ENCODE measurements at places on chromosomes 13 and 19.

DNA sequence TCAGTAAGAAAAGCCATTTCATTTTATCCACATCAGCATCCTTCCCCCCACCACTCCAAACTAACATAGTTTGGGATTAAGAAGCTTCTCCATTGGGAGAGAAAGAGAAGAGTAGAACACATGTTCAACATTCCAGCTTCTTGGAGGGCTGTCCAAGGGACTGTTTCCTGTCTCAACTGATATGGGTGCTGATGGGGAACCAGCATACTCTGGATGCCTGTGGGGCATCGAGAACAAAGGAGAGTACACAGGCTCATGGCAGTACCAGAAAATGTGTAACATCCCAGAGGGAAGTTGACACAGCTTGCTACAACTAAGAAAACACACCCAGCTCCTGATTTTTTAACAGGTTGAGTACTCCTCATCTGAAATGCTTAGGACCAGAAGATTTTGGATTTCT lies 24.7 kb downstream of the SUCLA2 start:
- DNase-seq, result peak; percentile 1

- peak; percentile 68 for DNase-seq
These were observed at the start of gene CLIP3 for GRCh38 chr19:36032251-36033104. Gene CLIP3 (minus strand): TSS chr19:36032873. CDS start chr19:36032357, 516 bp downstream.

DNA sequence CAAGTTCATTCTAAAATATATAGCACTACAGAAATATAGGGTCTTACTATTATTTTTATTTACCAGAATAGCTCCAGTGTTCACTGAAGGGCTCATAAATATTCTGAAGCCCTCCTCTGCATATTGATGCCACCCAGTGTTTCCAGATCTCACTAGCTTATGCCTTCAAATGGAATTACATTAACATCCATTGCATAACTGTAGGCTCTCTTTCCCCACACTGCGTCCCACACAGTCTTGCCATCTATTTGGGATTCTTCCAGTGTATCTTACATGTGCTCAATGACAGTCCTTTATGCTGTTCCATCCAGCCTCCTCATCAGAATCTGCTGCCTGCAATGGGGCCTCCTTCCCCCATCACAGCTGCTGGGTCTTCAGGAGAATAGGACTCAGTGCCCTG lies 137.2 kb downstream of the CYSLTR2 start:
- no peak for DNase-seq

GRCh38 chr13:32147976-32148375 lies 116.4 kb downstream of the FRY start:
- DNase-seq, result no peak

- DNase-seq, result no peak
These were observed 2.3 kb downstream of the OR7C2 start for GRCh38 chr19:14943601-14944000.

- no peak for DNase-seq
These were observed 4.2 kb upstream of the ISYNA1 start for GRCh38 chr19:18441804-18442788.

DNA sequence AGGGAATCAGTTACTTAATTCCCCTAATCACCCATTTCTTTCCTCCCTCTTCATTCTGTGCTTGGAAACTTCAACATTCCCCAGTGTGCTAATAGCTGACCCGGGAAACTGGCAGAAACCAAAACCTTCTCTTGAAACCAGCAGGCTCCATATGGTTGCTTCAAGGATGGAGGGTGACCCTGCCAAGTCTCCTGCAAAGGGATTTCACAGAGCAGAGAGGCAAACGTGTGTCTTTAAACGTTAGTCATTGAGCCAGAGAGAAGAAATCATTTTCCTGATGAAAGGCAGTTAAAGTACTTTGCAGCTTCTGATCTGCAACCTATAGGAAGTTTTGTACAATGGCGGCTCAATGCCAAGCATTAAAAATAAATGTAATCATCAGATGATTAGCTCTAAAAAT lies 220.9 kb downstream of the POU4F1 start:
- no peak for DNase-seq

DNA sequence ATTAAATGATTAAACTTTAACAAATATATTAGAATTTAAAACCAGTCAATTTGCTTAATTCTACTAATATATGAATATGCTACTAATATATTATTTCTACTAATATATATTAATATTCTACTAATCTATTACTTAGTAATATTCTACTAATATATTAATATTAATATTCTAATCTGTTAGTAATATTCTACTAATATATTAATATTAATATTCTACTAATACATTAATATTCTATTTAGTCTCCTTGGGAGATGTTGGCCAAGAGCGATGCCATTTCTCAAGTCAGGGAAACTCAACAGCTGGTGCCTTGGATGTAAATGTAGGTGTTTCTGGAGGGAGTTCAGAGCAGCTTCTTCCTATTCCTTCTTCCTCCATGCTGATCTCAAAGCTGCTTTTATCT lies 259.2 kb upstream of the TMTC4 start:
- DNase-seq, result no peak

DNA sequence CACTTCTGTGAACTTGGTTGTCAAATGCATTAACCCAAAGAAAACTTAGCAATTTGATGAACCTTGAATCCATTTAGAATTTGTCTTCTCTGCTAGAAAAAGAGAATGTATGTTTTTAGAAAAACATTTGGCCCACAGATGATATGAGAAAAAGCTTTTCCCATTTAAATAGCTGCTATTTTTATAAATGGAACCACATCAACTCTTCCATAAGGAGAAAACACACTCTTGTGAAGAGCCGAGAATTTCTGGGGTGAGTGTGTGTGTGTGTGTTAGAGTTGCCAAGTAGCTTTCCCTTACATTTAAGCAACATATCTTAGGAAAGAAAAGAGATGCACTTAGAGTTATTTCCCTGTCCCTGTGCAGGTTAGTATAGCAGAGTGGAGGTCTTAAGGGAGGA lies 322.8 kb downstream of the ITGBL1 start:
- no peak for DNase-seq

DNA sequence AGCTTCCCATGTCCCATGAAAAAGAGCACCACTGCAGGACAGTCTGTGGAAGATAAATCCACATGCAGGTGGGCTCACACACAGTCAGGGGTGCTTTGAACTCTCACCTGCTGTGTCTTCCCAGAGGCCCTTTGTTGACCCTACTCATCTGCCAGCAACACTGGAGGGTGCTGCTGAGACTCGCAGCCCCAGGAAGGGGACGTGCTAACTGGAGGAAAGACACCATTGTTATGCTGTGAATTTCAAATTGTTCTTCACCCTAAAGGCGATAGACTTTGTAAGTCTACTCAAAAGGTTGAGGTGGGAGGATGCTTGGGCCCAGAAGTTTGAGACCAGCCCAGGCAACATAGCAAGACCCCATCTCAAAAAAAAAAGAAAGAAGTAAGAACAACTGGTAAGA lies 107.3 kb upstream of the SERP2 start:
- DNase-seq, result no peak

DNA sequence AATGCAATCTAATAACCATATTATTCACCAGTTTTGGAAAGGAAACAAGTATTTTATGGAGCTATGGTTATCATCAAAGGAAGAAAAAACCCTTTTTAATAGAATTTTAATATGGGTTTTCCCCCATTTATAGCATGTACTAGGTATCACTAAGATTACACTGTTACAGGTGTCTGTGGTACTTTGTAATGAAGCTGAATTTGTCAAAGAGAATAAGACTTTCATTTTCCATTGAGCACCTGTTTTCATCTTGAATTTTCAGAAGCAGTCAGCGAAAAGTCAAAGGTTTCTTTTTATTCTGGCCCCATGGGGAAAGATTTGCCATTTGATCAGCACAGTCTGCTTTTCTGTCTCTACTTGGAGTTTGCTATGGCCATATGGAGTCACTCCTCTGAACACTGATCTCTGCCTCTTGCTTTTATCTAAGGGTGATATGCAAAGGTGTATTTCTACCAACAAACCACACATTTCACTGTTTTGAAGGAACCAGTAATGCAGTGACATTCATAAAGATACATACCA lies 590.0 kb downstream of the DCT start:
- DNase-seq, result no peak

GRCh38 chr13:110271313-110271712 lies 35.6 kb downstream of the COL4A1 start:
- DNase-seq, result no peak

GRCh38 chr19:51706885-51707284 lies 13.8 kb downstream of the SPACA6 start:
- no peak for DNase-seq

DNA sequence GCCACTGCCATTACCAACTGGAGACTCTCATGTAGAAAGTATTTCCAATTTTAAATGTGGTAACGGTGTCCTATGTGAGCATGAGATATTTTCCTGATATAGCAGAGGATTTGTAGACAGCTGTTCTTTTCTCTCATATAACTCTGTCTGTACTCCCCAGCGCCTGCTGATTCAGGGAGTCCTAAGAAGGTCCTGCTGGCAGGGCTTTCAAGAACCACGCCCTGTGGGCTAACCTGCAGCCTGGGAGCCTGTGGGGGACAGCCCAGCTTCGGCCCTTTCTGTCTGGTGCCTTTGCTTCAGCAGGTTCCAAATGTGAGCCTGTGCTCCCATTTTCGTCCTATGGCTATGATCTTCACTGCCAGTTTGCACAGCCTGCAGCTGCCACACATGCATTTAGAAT lies 316.8 kb downstream of the ATP8A2 start:
- DNase-seq, result no peak

DNA sequence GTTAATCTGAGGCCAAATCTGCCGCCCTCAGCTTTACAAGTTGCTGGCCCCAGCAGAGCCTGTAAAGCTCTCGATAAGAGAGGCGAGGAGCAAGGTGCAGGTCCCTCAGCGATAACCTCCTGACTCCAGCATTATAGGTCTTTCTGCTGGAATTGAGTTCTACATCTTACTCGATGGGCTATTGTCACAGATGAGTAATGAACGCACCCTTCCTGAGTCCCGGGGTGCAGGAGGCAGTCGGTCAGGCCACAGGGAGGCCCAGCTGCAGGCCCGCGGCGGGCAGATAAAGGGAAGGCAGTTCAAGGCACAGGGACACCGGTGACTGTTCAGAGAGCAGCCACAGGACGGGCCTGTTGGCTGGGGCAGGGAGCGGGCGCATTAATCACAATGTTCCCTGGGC lies 157.6 kb upstream of the OBI1 start:
- DNase-seq, result no peak

- peak; percentile 92 for DNase-seq
These were observed 14.8 kb downstream of the LYPD3 start for GRCh38 chr19:43450545-43450997.

DNA sequence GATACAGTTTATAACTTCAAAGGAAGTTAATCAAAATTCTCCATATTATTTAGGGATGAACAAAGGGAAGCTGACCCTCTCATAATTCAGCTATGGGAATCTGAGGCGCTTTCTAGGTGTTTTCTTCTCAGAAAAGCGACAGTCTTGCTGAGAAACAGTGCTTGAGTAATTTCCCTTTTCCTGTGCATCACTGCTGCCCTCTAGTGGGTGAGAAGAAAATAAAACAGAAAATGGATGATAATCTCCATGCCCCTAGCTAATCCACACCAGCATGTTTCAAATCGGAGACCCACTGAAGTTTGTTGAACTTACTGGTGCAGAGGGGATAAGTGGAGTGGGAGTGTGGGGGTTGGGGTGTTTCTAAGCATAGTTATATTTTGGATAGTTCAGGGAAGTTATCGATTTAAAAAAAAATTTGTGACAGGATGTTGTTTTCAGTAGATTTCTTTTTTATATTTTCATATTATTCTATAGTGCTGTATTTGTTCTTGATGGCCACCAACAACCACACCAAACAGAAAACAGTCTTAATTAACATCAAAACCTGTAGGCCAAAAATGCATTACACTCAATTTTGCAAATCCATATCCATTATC lies 21.4 kb downstream of the LCP1 start:
- peak; percentile 57 for DNase-seq

GRCh38 chr13:41694545-41695301 lies 237.4 kb downstream of the RGCC start:
- DNase-seq, result peak; percentile 91

DNA sequence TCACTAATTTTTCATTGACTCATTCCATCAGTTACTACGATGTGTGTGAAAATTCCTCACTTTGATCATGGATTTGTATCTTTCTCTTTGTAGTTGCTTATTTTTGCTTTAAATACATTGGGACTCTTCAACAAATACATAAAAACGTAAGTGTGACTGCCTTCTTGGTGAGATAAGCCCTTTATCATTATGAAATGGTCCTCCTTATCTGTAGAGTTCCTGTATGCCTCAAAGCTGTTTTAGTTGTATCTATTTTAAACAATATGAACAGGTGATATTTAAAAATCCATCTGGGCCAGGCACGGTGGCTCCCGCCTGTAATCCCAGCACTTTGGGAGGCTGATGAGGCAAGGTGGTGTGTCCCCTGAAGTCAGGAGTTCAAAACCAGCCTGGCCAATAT lies 11.3 kb downstream of the DCUN1D2 start:
- DNase-seq, result no peak

GRCh38 chr19:14686411-14686810 lies 3.4 kb upstream of the ZNF333 start:
- peak; percentile 31 for DNase-seq

DNA sequence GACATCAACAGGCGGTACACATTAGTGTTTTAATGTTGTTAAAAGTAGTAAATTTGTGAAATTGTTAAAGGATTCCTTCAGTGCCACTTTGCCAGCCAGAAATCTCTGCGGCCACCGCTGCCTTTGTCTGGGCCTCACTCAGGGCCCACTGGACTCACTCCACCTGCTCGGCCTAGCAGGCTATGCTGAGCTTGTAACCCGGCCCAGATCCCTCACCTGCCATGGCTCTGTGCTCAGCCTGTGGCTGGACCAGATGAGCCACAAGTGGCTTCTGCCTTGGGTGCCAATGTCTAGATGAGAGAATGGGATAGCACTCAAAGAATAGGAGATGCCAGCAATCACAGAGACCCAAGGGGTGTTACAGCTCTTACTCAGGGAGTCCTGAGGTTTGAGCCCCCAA lies 1228.0 kb downstream of the DIAPH3 start:
- no peak for DNase-seq

DNA sequence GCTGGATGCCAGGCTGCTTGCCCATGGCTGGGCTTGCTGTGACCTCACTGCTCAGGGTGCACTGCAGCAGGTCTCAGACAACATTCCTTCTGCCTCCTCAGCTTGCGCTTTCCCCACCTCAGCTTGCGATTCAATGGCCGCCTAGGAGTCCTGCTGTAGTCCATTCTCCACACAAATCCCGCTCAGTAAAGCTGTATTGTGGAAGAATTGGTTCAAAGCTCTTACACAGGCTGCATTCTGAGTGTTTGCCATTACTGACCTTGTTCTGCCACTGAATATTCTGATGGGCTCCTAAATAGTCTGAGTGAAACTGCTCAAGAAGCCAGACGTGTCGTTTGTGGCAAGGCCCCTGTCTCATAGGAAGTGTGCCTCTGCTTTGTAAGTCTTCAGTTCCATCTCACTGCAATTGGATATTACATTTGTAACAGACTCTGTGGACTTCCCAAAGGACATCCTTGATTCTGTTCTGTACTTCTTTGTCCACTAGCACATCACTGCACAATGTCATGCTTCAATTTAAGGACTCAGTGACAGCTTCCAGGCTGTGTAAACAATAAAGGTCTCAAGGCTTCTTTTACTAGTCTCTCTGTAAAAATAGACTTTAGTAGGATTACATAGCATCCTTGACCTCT lies 49.8 kb downstream of the KATNAL1 start:
- DNase-seq, result no peak

- DNase-seq, result peak; percentile 0
These were observed 49.2 kb downstream of the KLF5 start for GRCh38 chr13:73107970-73108369.
